ENCODE measurements at places on chromosomes 1 and 21. TPM values are rescaled to one million over a fixed set of nuclear protein-coding genes. Genes with fewer than 3 reads are reported as not detected.

TLR5 gene
- 17.3 TPM for total RNA-seq

HAO2 gene
- total RNA-seq: not detected

DNA sequence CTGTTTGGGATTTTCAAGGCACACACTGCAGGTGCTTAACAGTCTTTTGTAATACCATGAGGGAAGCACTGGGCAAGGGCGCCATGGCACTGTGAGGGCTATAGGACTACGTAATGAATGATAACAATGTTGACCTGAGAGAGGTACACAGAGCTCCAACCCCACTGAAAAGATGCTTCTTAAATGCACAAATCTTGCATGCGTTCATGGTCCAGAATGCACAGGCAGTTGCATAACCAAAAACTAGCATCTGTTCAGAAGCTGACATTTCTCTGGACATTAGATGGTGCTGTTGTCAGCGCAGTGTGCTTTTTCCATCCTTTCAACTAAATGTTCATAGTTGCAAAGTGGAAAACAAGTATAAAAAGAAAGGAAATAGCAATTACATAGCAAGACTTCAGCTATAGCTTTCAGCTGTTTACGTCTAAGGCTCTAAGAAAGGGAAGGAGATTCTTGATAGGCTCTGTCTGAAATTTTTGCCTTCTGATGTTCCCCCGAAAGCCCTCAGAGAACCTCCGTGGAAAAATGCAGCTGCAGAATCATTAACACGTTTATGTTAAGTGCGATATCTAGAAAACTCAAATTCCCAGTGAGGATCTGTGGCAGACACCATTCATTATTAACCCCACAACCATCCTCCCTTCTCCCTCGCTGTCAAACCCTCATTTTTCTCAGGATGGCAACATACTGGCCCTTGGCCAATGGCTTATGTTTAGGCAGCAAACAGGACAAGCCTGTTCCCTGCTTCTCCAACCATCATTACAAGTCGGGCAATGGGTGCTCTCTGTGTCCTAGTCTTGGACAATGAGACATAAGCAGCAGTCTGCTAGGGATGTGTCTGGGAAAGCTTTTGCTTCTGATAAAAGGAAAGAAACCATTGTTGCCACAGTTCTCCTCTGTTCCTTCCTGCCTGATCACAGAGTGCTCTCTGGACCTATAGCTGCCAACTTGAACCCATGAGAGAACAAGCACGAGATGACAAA, 8.2 kb upstream of the TARBP1 start:
- peak; percentile 48 for DNase-seq

CGN gene
- 113 TPM for total RNA-seq

GRCh38 chr1:22889213-22889827, 83.3 kb downstream of the LACTBL1 start:
- DNase-seq: peak; percentile 19

DNA sequence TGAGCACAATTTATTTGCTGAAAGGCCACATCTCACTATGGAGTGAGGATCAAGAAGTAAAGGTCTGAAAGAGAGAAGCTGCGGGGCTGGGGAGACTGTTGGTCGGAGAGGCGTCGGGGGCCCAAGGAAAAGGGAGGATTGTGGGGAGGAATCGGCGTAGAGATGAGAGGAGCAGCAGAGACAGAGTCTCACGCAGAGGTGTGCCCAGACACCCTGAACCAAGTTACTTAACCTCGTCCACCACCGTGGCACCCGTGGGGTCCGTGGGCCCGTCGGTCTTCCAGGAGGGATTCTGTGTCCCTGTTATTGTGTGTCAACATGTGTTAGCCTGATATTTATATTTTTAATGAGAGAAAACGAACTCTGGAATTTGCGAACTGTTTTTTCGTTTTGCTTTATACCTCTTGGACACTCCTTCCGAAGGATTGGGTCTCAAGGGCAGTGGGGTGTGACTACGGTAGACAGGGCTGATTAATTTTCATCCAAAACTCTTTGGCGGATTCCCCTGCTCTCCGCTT, 3.8 kb upstream of the NBPF1 start:
- no peak for DNase-seq

TTC13 gene
- 35.6 TPM for total RNA-seq

GRCh38 chr1:15488371-15488770, 12.5 kb downstream of the CELA2B start:
- DNase-seq: no peak

DNA sequence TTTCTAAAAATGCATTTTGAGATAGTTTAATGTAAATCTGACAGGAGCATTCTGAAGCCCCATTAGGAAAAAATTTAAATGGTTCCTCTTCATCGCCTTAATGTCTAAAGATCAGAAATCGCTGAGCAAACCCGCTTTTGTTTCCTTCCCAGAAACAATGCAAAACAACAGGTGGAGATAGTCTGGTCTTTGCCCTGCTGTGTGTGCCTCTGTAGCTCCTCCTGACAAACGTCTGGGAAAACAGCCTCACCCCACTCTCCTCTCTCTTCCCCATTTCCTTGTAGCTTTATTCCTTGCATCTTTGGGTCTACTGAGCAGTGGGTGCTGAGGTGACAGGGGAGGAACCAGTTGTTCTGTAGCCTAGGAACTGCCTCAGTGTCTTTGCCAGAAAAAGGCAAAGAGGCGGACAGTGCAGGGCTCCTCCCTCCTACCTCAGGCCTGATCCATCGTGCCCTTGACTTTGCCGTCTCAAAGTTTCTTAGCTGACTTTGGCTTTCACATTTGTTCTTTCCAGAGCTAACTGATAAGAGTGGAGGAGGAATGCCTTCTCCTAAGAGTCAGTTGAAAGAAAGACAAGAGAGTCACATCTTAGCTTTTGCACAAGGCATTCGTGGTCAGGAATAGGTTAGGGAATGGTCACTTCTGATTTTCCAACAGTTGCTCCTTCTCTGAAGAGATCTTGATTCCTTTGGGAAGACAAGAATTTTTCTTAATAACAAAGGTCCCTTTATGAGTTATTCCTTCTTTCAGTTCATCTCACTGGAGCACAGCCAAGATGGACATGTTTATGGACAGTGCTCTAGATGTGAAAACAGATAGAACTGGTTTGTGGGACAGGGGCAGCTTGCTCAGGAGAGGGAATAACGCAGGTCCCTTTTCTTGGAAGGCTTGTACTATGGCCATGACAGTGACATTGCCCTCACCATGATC, 24.9 kb downstream of the SYT11 start:
- DNase-seq: no peak

PTPN7 gene
- not detected for total RNA-seq

- DNase-seq: no peak
Measured at GRCh38 chr1:48617252-48617651, 145.2 kb upstream of the SPATA6 start.

- no peak for DNase-seq
Measured at GRCh38 chr1:180171691-180172090, 17.0 kb downstream of the QSOX1 start.

- no peak for DNase-seq
Measured at GRCh38 chr21:33025489-33026442, at the start of gene OLIG2. OLIG2 (plus strand) TSS chr21:33025935; CDS start chr21:33026863, 928 bp downstream.
